Nucleus accumbens (tissue), 56 donors: ENCODE measurements at places on chromosomes 13 and 19.

DNA sequence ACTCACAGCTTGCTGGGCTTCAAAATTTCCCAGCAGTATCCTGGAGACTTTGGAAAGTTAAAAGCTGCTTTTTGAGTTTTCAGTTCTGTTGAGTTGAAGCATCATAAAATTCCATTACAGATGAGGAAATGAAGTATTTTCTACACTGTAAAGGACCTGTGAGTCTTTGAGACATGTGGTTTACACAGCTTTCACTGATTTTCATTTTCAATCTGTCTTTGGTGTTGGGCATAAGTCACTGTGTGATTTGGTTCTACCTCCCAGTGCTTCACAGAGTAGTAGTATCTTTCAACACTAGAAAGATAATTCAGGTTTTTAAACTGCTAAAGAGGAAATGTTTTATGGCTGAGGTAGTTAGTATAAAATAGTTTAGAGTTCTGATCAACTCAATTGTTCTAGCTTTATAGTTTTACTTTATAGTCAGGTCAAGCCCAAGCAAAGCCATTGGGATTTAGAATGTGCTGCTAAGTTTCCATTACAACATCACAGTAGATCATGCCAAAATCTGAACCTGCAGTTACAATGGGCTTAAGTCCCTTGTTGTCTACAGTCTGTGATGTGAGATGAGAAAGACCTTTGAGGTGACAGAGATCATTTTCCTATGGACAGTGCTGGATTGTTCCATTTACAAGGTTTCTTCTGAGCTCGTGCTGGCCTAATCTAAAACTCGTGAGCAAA is 161.6 kb downstream of the FLT1 start:
- no peak for DNase-seq

- DNase-seq, result no peak
Measured at GRCh38 chr19:58024661-58025060, 9.2 kb upstream of the ZSCAN1 start.

- no peak for DNase-seq
Measured at GRCh38 chr13:95212983-95213850, 88.0 kb downstream of the ABCC4 start.

DNA sequence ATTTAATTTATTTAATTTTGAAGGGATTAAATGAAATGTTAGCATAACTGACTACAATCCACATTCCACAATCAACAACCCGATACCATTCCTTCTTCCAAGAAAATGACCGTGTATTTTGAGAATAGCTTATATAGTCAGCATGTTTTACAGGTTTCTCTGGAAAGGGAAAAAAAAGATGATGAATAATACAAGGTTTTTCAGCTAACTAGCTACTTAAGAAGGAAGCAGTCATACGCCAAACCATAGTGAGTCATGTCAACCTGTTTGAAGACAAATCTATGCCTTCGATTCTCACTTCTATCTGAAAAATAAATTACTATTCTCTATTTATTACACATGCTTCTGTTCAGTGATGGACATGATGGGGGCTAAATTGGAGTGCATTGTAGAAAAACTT is 258.6 kb downstream of the EFNB2 start:
- DNase-seq, result no peak

DNA sequence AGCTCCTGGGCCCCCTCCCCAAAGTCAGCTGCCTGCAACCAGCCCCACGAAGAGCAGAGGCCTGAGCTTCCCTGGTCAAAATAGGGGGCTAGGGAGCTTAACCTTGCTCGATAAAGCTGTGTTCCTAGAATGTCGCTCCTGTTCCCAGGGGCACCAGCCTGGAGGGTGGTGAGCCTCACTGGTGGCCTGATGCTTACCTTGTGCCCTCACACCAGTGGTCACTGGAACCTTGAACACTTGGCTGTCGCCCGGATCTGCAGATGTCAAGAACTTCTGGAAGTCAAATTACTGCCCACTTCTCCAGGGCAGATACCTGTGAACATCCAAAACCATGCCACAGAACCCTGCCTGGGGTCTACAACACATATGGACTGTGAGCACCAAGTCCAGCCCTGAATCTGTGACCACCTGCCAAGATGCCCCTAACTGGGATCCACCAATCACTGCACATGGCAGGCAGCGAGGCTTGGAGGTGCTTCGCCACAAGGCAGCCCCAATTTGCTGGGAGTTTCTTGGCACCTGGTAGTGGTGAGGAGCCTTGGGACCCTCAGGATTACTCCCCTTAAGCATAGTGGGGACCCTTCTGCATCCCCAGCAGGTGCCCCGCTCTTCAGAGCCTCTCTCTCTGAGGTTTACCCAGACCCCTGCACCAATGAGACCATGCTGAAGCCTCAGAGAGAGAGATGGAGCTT is 4.7 kb upstream of the CEACAM5 start:
- no peak for DNase-seq

GRCh38 chr13:98478189-98479129 is 98.4 kb downstream of the STK24 start:
- no peak for DNase-seq

- no peak for DNase-seq
Measured at GRCh38 chr13:34708566-34709313, 233.3 kb upstream of the NBEA start.
